T-helper 2 cell treated with Interferon-gamma antibody and Interleukin-4, amounts not matched to agents 5 μg/mL and 100 μg/mL, for 36 hours (primary cell): ENCODE measurements at places on chromosomes 5 and 9.

- DNase-seq: no peak
These were observed 90.5 kb downstream of the SH3TC2 start for GRCh38 chr5:148972396-148972795.

GRCh38 chr5:65264420-65264819 is 217.3 kb downstream of the ADAMTS6 start:
- no peak for DNase-seq

- no peak for DNase-seq
These were observed 31.7 kb downstream of the HSDL2 start for GRCh38 chr9:112411626-112412027.

- no peak for DNase-seq
These were observed 159.4 kb upstream of the CCNH start for GRCh38 chr5:87572090-87572489.

DNA sequence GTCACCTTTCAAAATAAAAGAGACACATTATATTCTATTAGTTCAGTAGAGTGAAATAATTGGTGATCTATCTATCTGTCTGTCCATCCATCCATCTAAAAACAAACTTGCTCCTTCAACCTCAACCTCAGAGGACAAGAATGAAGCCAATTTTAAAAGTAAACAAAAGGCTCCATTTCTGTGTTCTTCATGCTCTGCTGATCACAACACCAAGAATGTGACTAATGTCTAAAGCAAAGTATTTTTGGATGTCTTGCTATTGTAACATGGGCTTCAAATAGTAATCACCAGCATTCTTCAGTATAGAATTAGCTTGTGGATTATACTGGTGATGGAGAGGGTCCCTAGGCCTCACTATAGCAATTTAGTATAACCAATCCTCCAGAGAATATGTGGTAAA is 1304.4 kb downstream of the MAT2B start:
- DNase-seq: no peak

DNA sequence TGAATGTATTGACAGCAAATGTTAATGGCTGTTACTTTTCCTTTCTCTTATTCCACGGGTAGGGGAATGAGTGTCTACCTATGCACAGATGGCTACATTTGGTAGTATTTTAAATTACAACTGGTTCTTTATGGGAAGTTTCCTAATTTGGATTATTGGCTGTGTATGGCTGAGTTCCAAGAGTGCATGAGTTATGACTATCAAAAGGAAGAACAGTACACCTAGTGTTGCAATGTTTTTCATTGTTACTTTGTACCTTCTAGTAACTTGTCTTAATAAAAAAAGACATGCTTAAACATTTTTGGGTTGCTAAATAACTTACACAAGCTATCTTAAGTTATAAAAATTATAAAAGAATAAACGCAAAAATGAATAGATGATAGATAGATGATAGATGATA is 35.8 kb upstream of the MAMDC2 start:
- DNase-seq: no peak

GRCh38 chr9:117815948-117816347 is 111.7 kb downstream of the TLR4 start:
- DNase-seq: no peak
